ENCODE measurements at places on chromosomes 2 and 18.

GRCh38 chr2:138502255-138503086, 901 bp downstream of the SPOPL start:
- DNase-seq, result no peak

DNA sequence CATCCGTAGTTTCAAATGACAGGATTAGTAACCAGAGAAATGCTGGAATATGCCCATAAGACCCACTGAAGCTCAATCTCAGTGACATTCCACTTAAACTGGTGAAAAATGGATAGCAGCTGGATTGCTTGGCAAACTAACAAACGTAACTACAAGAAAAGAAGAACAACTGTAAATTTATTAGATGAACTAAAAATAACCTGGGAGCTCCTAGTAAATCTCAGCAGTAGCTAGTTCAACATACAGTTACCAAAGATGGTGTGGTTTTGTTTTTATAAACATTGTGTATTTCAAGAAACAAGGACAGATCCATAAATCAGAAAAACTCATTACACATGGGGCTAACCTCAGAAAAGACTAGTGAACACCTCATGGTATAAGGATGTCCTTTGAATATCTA, 531.9 kb downstream of the XIRP2 start:
- DNase-seq, result no peak

GRCh38 chr18:12637901-12638643, 19.8 kb downstream of the SPIRE1 start:
- DNase-seq, result no peak

- DNase-seq, result no peak
These were observed 612.1 kb downstream of the KCNJ3 start for GRCh38 chr2:155310589-155310988.

DNA sequence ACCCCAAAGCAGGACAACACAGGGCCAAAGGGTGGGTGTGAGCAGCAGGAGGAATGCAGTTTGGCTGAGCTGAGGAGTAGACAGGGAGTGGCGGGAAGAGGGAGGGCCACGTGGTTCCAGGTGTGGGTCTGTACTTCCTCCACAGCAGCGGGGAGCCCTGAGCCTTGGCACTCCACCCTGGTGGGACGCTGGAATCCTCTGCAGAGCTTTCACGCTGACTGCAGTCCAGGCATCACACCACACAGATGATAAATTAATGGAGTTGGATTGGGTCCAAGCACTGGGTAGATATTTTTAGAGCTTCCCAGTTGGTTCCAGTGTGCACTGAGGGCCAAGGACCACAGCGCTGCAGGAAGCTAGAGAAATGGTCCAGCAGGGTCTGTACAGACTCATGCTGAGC, 67.0 kb upstream of the TMEM200C start:
- DNase-seq, result no peak

DNA sequence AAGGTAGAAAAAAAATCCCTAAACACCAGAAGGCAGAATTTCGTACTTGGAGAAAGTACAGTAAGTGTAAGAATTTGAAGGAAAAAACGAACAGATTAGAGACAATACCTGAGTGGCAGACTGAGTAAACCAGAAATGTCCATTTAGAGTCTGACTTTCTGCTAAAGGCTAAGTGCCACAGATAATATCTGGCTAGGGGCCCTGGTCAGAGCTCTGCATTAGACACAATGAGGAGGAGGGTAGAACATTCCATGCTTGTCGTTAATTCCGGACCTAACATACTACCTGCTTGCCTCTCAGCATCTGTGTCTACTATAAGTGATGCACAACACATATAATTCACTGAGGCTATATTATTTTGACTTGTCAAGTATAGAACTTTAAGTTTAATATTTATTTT, 18.1 kb downstream of the SEPTIN10 start:
- DNase-seq, result no peak

DNA sequence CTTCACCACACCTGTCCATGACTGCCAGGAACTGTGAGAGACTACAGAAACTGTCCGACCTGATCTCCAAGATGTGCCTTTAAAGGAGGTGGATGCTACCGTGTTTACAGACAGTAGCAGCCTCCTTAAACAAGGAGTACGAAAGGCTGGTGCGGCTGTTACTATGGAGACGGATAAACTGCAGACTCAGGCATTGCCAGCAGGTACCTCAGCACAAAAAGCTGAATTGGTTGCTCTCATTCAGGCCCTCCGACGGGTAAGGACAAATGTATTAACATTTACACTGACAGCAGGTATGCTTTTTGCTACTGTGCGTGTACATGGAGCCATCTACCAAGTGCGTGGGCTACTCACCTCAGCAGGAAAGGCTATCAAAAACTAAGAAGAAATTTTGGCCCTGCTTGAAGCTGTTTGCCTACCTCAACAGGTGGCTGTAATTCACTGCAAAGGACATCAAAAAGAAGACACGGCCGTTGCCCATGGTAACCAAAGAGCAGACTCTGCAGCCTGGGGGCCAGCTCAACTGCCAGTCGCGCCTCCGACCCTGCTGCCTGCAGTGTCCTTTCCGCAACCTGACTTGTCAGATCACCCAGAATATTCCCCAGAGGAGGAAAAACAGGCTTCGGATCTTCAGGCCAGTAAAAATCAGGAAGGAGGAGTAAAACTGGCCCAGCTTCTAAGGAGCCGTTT, 30.9 kb downstream of the SKA1 start:
- DNase-seq, result no peak

- DNase-seq, result no peak
These were observed 258.3 kb downstream of the PRKCE start for GRCh38 chr2:45909677-45910191.

- DNase-seq, result no peak
These were observed 114.5 kb downstream of the METTL8 start for GRCh38 chr2:171319164-171319810.

DNA sequence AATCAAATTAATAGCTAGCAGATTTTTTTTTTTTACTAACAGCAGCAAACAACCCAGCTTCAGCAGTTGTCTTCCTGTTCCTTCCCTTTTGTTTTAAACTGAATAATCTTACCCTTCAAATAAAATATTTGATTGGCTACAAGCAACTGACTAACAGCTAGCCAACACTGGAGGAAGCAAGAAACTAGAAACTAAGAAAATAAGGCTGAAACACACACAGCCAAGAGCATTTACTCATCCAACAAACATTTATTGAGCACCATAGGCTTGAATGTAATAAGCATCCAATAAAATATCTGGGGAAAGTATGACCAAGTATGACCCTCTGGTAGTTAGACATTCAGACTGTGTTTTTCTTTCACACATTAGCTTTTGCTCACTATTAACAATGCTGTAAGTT, 189.2 kb downstream of the CD226 start:
- DNase-seq, result no peak

DNA sequence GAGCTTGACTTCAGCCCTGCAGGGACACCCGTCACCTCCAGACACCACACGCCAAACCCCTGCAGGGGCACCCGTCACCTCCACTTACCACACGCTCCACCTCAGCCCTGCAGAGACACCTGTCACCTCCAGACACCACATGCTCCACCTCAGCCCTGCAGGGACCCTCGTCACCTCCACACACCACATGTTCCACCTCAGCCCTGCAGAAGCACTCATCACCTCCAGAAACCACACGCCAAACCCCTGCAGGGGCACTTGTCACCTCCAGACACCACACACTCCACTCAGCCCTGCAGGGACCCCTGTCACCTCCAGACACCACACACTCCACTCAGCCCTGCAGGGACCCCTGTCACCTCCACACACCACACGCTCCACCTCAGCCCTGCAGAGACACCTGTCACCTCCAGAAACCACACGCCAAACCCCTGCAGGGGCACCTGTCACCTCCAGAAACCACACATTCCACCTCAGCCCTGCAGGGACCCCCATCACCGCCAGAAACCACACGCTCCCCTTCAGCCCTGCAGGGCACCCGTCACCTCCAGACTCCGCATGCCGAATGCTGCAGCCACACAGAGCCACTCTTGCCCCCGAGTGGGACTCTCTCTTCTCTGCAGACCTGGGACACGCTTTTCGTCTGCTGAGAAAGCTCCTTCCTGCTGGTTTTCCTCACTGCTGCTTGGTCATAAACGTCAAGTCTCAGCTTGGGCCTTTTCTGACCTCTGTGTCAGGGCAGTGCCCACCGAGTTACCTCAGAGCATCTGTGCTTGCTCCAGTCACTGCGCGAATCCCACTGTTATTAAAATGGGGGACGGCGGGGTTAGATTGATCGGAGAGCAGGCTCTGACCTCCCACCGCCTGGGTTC, 77.5 kb upstream of the SALL3 start:
- no peak for DNase-seq

DNA sequence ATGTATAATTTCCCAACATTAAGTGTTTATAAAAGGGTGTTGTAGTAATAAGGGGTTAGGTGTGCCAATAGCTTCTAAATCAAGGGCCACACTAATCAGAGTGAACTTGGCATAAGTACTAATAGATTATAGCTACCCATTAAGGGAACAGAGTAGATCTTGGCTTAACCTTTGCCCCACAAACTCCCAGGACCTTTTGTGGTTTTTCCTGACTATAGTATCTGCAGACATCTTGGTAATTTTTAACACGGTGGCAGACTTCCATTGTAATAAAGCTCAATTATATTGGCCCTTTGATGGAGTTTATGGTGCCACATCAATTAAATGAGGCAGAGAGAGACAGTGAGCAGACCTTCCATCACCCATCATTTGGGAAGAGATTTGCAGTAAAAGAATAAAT, 358.5 kb upstream of the HNRNPA3 start:
- no peak for DNase-seq

DNA sequence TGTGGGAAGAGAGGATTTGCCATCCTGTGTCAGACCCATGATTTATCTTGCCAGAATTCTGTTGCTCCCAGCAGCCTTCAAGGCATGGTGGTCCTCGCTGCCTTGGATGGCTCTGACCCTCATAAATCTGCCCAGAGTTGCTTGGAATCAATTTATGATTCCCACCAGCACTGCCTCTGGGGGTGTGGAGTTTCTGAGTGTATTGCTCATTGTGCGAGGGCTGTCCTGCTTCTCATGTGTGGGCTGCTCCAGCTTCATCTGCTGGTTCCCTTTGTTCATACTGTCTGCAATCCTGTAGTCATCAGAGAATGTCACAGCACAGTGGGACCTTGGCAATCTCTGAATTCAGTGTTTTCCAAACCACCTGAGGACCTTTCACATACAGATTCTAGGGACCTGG, 139.8 kb downstream of the CLIP4 start:
- DNase-seq, result no peak

GRCh38 chr2:161250864-161251436, 57.3 kb upstream of the PSMD14 start:
- no peak for DNase-seq

DNA sequence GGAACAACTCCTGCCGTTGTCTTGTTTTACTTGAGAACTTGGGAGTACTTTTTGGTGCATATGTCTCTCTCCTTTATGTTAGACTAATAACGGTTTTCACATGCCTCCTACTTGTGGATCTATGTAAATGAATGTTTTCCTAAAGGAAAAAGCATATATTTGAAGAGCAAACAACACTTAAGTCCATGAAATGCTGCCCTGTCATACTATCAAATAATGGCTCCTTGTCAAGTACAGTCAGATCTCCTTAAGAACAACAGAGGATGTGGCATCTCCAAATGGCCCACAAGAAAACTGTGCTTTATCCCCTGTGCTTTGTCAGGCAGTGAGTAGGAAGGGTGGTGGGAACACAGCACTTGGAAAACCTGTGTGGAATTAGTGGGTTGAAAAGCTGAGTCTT, 198.2 kb downstream of the PTGR3 start:
- no peak for DNase-seq

GRCh38 chr2:120044336-120044735, 31.5 kb downstream of the EPB41L5 start:
- no peak for DNase-seq

GRCh38 chr2:194060269-194060668, 1596.8 kb upstream of the SLC39A10 start:
- no peak for DNase-seq

DNA sequence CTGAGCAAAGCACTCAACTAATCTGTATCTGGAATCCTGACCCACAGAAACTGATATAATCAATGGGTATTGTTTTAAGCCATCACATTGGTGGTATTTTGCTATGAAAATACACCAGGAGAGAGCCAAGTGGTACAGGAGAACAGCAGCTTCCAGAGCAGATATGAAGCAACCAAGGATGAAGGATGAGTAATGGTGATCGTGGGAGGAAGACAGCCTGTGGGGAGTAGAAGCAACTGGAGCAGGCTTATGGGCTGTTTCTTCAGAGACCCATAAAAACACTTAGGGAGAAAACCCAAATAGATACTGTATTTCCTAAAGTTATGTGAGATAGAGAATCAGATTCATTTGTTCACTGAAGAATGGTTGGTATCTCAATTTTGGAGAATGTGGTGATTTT, 330.8 kb downstream of the NUP35 start:
- no peak for DNase-seq

- no peak for DNase-seq
These were observed 48.3 kb downstream of the WDFY1 start for GRCh38 chr2:223896833-223897311.

DNA sequence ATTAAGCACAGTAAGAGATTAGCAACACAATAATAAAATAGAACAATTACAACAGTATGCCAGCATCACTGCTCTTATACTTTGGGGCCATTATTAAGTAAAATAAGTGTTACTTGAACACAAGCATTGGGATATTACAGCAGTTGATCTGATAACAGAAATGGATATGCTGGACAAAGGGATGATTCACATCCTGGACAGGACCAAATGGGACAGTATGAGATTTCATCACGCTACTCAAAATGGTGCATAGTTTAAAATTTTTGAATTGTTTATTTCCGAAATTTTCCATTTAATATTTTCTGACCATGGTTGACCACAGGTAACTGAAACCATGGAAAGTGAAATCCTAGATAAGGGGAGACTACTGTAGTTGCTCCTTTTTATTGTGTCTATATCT, 138.2 kb downstream of the UBR3 start:
- DNase-seq, result no peak

GRCh38 chr2:59149271-59149670, 908.1 kb upstream of the FANCL start:
- DNase-seq, result no peak

- DNase-seq, result no peak
These were observed 3.8 kb downstream of the NT5C1B start for GRCh38 chr2:18585526-18585925.

- DNase-seq, result no peak
These were observed at the start of gene CREG2 for GRCh38 chr2:101387151-101387834. TSS of gene CREG2 (minus strand) at chr2:101387503. CDS start at chr2:101387457, 46 bp downstream.

All from stimulated activated CD8-positive, alpha-beta memory T cell treated with anti-CD3 and anti-CD28 coated beads, Interleukin-15, amount 100 ng/mL, for 4 hours (primary cell).